ENCODE measurements at places on chromosomes 6 and 20. TPM values are rescaled to one million over a fixed set of nuclear protein-coding genes. Genes with fewer than 3 reads are reported as not detected.

GRCh38 chr20:34567892-34568865 lies 9.7 kb downstream of the MAP1LC3A start:
- H3K36me3 ChIP-seq: peaks cover 3% of the 10 kb centered on the region
- H3K27me3 ChIP-seq: no peaks in the 10 kb centered on the region
- no peak for DNase-seq
- peaks cover 6% of the 10 kb centered on the region for H3K4me1 ChIP-seq

DNA sequence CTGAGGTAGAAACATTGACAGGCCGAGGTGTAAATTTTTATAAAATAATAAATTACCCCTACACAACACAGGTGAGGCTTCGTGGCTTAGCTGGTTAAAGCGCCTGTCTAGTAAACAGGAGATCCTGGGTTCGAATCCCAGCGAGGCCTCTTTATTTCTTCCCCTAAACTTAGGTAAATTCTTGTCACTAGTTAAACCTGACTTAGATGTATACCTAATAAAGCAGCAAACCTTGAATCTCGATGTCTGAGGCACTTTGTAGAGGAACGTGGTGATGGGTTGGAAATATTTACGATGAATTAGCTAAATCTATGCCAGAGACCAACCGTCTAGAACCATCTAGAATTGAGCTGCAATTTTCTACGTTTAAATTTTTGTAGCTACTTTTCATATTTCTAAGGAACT lies 185.6 kb downstream of the OR2B2 start:
- no peak overlapping the region for H3K27ac ChIP-seq
- DNase-seq: no peak
- H3K36me3 ChIP-seq: no peaks in the 10 kb centered on the region
- H3K27me3 ChIP-seq: no peaks in the 10 kb centered on the region

- H3K4me1 ChIP-seq: peaks cover under 1% of the 10 kb centered on the region
- no peak overlapping the region for H3K4me3 ChIP-seq
- H3K27ac ChIP-seq: no peak overlapping the region
- H3K36me3 ChIP-seq: no peaks in the 10 kb centered on the region
- H3K27me3 ChIP-seq: no peaks in the 10 kb centered on the region
Observed at GRCh38 chr20:11549172-11550103, 368.3 kb upstream of the BTBD3 start.

GRCh38 chr6:169895000-169895759 lies 143.8 kb downstream of the ERMARD start:
- no peak overlapping the region for H3K4me3 ChIP-seq
- H3K27me3 ChIP-seq: no peaks in the 10 kb centered on the region
- H3K4me1 ChIP-seq: no peaks in the 10 kb centered on the region
- no peaks in the 10 kb centered on the region for H3K36me3 ChIP-seq

GRCh38 chr6:14159090-14159489 lies 41.5 kb downstream of the CD83 start:
- H3K4me1 ChIP-seq: no peaks in the 10 kb centered on the region
- no peaks in the 10 kb centered on the region for H3K36me3 ChIP-seq
- no peak overlapping the region for H3K27ac ChIP-seq
- H3K4me3 ChIP-seq: no peak overlapping the region

DNA sequence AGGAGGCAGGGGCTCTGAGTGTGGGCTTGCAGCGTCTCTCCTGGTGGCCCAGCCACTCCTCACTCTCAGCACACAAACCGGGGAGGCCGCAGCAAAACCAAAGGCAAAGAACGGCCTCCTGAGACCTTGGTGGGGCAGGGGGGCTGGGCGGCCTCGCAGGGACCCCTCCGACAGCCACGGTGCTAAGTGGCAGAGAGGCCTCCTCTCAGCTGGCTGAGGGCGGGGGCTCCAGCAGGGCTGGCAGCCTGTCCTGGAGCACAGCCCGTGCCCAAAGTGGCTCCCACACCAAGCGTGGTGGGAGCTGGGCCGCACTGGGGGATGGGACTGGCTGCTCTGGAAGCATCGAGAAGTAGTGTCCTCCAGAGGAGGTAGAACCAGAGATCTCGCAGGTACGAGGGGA lies 334.4 kb downstream of the QKI start:
- H3K4me1 ChIP-seq: peaks cover 24% of the 10 kb centered on the region
- no peak for DNase-seq
- no peak overlapping the region for H3K4me3 ChIP-seq

- no peaks in the 10 kb centered on the region for H3K36me3 ChIP-seq
- H3K27ac ChIP-seq: no peak overlapping the region
- DNase-seq: no peak
Observed at GRCh38 chr6:4366635-4367395, 231.4 kb upstream of the ECI2 start.

Gene MRAP2
- total RNA-seq: not detected

Gene ANKEF1
- total RNA-seq: 0.18 TPM

Gene SLC12A5
- total RNA-seq: not detected

Gene HLA-DRB5
- not detected for total RNA-seq

Gene TMC2
- total RNA-seq: not detected

Data from SJSA1 (cell line).